Activated naive CD4-positive, alpha-beta T cell treated with anti-CD3 and anti-CD28 coated beads, Interleukin-2, amount 10 ng/mL, durations not matched to agents 7 days and 5 days (primary cell): ENCODE measurements at places on chromosomes 5 and 9.

DNA sequence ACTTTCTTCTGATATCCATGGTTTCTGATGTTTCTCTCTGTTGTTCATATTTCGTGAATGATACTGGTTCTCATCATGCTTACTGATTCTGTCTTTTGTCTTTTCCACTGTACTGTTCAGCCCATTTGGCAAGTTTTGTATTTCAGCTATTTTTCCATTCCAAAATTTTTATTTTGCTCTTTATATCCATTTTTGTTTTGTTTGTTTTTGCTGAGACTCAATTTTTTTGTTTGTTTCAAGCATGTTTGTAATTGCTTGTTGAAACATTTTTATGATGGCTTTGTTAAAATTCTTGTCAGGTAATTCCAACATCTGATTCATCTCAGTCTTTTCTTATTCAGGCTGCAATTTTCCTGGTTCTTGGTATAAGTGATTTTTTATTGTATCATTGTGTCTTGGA is 64.0 kb downstream of the ERCC6L2 start:
- no peak for DNase-seq

- no peak for DNase-seq
Measured at GRCh38 chr5:175520873-175521272, 42.5 kb downstream of the SFXN1 start.

DNA sequence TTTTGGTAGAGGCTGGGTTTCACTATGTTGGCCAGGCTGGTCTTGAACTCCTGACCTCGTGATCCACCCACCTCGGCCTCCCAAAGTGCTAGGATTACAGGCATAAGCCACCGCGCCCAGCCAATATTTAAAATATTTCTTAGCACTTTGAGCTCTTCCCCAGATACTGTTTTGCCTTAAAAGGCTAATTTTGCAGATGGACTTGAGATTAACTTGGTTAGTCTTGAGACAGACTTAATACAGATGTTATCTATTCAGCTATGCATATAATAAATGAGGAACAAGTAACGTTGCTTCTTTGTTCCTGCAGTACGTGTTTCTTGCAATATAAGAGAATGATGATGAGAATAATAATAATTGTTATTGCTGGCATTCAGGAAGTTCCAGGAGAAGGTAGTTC is 56.3 kb downstream of the PCSK5 start:
- DNase-seq = no peak

- DNase-seq = no peak
Measured at GRCh38 chr5:110702300-110702699, 24.2 kb downstream of the TMEM232 start.

DNA sequence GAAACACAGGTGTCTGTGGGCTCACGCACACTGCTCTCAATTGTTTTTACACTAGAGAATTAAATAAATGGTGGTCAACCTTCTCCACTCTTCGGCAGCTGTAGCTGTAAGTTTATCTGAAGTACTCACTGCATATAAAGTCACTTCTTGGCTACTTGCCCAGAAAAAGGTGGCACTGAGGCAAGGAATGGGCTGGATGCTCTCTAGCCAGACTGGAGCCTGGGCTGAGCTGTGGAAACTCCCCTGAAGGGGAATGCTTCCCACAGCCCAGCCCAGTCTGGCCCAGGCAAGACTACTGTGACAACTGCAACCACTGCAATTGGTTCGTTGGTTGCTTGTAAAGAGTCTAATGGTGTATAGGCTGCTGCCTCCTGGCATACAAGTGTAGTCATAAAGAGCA is 4.5 kb downstream of the LEAP2 start:
- no peak for DNase-seq

DNA sequence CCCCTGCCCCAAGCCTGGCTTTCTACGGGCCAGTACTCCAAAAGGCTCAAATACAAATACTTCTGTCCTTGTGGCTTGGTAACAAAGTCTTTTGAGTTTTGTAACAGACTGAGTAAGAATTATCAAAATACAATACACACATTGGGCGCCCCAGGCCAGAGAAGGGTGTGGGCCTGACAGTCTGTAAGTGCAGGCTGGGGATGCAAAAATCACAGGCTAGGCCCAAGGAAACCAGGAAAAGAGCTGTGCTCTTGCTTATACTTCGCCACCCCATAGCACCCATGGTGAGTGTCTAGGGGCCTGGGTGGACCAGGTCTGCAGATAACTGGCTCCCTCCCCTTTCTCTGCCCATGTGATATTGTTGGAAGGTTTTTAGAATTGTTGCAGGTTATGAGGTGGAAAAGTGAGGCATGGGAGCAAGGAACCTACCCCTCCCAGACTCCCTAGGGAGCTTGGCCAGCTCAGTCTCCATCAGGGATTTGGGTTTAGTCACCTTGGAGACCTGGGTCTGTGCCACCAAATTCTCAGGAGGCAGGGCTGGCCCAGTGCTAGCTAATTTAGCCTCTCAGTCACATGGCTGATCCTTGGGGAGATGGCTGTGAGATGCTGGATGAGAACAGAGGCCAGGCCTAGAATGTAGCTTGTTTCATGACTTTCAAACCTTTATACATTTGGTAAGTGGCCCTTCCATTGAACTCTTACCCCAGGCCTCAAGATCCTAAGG is 72.9 kb downstream of the TARS1 start:
- DNase-seq = no peak

DNA sequence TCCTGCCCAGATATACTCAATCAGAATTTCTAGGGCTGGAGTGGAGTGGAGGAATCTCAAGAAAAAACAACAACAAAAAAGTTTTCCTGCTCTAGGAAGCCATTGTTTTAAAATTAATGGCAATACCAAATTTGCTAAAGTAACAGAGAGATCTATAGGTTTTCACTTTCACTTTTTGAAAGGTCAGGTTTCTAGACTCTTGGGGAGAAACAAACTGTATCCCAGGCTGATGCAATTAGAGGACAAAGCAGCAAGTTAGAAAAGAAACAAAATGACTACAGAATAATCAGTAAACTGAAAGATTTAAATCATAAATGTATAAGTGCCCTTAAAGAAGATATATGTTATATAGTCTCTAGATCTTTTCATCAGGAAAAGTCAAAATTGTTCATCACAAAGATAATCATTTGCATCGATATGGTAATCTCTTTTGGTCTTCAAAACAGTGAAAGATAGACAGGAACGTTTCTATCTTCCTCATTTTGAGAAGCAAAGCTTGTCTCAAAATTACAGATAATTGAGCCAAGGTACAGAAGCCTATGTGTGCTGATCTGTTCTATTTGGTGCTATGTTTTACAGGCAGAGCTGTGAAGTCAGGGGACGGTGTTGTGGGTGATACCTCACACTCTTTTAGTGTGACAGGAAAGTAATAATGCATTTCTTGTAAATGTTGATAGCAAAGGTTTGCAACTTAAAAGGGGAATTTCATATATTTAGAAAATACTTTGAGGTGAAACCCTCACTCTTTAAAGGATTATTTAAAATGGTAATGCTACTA is 1746.6 kb upstream of the C9orf72 start:
- no peak for DNase-seq

DNA sequence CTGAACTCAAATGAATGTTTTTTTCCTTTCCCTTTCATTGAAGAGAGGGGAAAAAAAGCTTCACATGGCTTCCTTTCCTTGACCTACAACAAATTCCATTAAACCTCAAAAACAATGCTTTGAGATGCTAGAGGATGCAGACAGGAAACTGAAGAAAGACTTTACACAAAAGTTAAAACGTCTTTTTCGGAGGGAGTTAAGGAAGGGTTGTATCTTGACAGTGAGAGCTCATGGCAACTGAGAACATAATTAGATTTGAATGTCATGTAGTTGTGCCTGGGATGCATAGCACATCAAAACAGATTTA is 66.4 kb downstream of the EBF1 start:
- no peak for DNase-seq

DNA sequence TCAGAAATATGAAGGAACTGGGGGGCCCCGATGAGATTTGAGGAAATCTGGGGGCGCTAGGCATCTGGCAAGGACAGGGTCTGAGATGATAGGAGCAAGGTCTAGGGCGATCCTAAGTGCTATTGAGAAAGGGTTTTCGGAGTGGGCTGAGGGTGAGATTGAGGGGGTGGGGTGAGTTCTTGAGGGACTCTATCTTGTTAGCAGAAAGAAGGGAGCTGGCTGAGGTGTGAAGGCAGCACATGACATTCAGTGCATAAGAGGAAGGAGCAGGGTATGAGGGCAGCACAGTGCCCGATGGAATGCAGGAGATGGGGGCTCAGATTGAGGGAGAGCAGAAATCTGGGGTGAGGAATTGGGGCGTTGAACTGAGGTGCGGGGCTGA is 640 bp downstream of the TRIM32 start:
- no peak for DNase-seq

- DNase-seq = no peak
Measured at GRCh38 chr9:95947118-95947517, 71.6 kb downstream of the ERCC6L2 start.

DNA sequence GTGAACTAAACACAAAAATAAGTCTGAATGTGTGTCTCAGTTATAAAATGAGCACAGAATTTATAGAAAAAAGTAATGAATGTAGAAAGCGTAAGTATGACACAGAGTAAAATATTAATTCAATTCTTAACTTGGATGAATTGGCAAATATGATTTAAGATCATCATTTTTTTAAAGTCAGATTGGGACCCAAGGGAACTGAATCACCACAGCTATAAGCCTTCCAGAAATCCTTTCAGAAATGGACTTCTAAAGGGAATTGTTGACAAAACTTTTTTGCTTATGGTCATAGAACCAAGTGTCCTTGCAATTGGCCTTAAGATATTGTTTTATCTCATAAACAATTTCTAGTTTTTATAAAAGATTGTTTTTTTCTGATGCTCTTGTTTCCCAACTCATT is 495.1 kb upstream of the DAB2 start:
- no peak for DNase-seq

GRCh38 chr5:11715461-11716196 is 188.6 kb downstream of the CTNND2 start:
- DNase-seq = no peak

DNA sequence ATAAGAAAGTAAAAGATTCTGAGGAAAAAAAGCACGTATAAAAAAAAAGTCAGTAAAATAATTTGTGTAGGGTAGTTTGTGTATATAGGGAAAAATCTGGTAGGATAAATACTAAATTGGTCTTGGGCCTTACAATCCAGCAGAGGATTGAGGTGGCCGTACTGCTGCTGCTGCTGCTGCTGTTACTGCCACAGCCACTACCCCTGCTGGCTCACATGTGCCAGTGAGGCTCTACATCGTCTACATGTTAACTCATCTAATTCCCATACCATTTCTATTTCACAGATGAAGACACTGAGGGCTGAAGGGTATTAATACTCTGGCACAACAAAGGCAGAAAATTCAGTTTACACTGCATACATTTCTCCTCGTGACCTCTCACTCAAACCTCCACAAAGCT is 928.5 kb downstream of the TLE4 start:
- no peak for DNase-seq

DNA sequence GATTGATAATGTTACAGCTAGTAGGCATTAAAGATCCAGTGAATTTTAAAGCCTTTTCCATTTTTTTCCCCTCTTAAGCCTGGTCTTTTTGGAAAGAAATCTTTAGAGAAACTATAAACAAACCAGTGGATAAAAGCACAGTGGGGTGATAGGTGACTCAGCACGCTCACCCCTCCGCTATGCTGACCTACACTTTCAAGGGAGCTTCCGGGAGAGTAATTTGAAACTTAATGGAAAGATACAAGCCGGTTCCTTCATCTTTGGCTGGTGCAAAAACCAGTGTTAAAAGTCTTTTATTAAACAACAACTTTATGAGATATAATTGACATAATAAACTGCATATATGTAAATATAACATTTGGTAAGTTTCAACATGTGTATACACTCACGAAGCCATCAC is 27.0 kb upstream of the ALDOB start:
- DNase-seq = no peak

GRCh38 chr9:90855208-90855902 is 53.7 kb downstream of the SYK start:
- no peak for DNase-seq

DNA sequence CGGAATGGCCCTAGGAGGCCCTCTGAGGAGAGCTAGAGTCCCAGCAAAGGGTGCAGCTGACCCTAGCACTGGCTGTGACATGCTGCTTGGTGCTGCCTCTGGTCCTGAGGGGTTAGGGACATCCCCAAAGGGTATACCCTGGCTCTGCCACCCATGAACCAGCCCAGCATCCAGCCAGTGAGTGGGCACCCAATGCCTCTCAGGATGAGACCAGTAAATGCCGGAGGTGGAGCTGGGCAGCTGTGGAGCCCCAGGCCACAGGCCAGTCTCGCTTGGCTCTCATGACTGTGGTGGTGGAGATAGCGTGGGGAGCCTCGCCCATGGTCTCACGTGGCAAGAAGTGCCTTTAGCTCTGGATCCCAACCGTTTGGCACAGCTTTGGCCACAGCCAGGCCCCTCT is 3.7 kb upstream of the CEL start:
- no peak for DNase-seq

- DNase-seq = no peak
Measured at GRCh38 chr5:14617441-14617840, 35.8 kb downstream of the OTULINL start.

- no peak for DNase-seq
Measured at GRCh38 chr5:131672776-131673175, 37.7 kb upstream of the RAPGEF6 start.

DNA sequence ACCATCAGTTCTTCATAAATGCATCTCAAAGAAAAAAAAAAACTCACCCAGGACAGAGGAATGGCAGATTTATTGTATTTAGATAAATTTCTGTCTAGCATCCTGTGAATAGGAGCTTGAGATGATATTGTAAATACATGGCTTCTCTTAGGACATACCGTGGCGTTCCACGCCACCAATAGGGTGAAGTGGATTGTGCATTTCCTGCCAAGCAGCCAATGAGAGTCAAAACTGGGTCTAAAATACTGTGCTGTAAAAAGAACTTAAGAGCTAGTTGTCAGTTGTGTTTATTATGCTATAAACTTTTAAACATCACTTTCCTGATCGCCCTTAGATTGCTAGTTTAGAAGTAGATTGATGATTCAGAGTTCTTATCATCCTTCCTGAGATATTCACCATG is 20.9 kb upstream of the TRPM6 start:
- no peak for DNase-seq

- no peak for DNase-seq
Measured at GRCh38 chr9:133089271-133089671, 27.5 kb downstream of the CEL start.

DNA sequence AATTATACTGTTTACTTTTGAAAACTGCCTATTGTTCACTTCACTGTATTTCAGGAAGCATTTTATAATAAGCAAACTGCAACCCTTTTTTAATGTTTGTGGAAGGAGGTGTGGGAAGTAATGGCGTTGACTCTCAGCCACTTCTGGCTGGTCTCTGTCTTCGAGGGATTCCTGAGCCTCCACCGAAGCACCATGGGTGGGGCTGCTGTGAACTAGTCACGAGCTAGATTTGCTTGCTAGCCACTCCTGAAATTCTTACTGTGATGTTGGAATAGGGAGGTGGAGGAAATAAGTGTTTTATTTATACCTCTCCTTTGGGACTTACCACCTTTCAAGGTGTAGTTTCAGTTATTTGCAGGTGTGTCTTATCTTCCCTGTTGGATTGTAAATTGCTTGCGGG is 26.8 kb downstream of the PIP5K1B start:
- DNase-seq = no peak

GRCh38 chr5:59418808-59419207 is 474.7 kb downstream of the PDE4D start:
- DNase-seq = no peak

- DNase-seq = no peak
Measured at GRCh38 chr9:126055381-126055985, 271.1 kb upstream of the MVB12B start.
